ENCODE measurements at places on chromosomes 1 and 21.

DNA sequence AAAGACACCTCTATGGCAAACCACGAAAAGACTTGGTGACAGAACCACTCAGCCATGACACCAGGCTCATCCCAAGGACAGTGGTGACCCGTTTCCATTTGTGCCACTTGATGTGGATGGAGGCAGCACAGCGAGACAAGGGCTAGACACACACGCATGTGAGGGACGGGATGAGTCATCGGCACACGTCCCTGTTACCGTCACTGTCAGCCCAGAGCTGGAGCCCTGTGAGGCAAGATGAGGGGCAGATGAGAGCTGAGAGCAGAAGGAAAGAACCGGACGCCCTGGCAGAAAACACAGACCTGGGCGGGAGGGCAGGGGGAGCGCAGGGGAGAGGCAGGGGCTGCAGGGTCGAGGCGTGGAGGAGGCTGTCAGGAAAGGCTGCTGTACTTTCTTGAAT, 57.8 kb downstream of the SIK1 start:
- no peak overlapping the region for H3K27ac ChIP-seq
- H3K36me3 ChIP-seq = no peaks in the 10 kb centered on the region
- no peak for DNase-seq
- H3K4me1 ChIP-seq = no peaks in the 10 kb centered on the region
- no peaks in the 10 kb centered on the region for H3K27me3 ChIP-seq
- H3K4me3 ChIP-seq = no peak overlapping the region

DNA sequence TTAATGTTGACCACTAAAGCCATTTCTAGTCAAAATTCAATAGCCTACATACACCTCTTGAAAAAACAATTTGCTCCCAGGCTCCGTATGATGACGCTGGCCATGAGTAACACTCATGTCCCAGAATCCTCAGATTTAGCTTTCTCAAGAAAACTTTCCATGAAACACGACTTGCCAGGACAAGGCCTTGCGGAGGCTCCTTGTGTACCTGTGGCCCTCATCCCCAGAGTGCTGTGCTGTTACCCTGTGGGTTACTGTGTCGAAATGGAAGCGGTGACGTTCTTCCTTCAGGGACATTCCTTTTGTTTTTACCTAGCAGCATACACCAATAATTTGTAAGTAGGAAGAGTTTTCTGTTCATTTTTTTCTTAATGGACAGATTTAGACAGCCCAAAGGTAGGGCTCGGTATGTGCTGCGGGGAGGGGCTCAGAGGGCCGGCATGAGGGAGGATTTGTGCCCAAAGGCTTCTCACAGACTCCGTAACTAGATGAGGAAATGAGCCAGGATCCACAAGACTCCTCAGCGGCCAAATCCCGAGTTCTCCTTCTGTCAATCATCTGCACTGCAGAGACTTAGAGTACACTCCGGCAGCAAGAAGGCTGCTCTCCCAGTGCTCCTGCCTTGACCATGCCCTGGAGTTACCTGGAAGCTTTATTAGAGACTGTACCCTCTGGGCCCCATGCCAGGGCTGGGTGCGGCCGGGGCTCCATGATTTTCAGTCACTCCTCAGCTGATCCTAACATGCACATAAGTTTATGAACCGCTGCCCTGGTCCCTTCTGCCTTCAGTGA, 17.8 kb downstream of the GNG12 start:
- no peaks in the 10 kb centered on the region for H3K27me3 ChIP-seq
- H3K36me3 ChIP-seq = no peaks in the 10 kb centered on the region
- DNase-seq = no peak
- H3K4me1 ChIP-seq = peaks cover 37% of the 10 kb centered on the region
- H3K4me3 ChIP-seq = no peak overlapping the region

- H3K27ac ChIP-seq = no peak overlapping the region
- no peaks in the 10 kb centered on the region for H3K27me3 ChIP-seq
- H3K4me3 ChIP-seq = no peak overlapping the region
- H3K4me1 ChIP-seq = peaks cover 5% of the 10 kb centered on the region
These were observed 423.5 kb upstream of the PROX1 start for GRCh38 chr1:213564215-213564659.

DNA sequence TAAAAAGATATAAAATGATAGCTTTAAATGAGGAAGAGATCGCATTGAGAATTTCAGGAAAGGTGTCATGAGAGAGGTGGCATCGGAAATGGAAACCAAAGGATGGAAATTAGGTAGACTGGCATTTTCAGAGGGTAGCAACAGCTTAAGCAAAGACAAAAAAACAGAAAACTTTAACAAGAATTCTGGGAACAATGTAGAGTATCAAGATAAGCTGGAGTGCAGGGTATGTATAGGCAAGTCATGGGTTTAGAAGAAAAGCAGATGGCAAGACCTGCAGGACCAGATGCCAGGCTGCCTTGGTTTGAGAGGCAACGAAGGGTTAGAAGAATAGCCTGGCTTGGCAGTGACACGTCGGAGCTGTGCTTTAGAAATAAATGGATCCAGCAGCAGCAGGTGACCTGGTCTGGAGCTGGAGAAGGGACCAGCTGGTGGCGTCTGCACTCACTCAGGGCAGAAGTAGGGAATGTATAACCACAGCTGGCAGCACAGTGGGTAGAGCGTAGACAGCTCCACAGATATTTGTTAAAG, 149.4 kb upstream of the TIAM1 start:
- no peaks in the 10 kb centered on the region for H3K36me3 ChIP-seq
- no peaks in the 10 kb centered on the region for H3K4me1 ChIP-seq
- no peak overlapping the region for H3K4me3 ChIP-seq
- H3K27me3 ChIP-seq = no peaks in the 10 kb centered on the region

DNA sequence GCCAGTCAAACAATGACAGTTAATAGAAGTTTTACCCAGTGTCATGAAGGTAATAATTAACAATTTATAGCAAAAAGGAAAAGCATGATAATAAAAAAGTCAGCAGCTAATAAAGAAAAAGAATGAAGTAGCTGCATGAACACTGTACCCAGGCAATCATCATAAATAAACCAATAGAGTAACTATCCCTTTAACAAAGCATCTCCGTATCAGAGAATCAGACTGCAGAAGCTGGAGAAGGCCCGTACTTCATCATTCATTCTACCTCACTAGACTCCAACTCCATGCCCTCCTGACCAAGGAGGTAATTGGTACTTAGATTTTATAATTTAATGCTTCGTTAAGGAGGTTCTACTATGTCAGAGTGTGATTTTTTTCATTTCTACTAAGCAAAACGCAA, 140.5 kb downstream of the NEGR1 start:
- H3K4me1 ChIP-seq = no peaks in the 10 kb centered on the region
- no peaks in the 10 kb centered on the region for H3K27me3 ChIP-seq
- H3K36me3 ChIP-seq = no peaks in the 10 kb centered on the region
- no peak overlapping the region for H3K4me3 ChIP-seq
- H3K27ac ChIP-seq = no peak overlapping the region
- no peak for DNase-seq

- peak; percentile 12 for DNase-seq
- no peak overlapping the region for H3K27ac ChIP-seq
- H3K4me1 ChIP-seq = peaks cover 4% of the 10 kb centered on the region
- no peaks in the 10 kb centered on the region for H3K36me3 ChIP-seq
- H3K4me3 ChIP-seq = no peak overlapping the region
- no peaks in the 10 kb centered on the region for H3K27me3 ChIP-seq
These were observed 417.0 kb downstream of the PTBP2 start for GRCh38 chr1:97138515-97139032.

- no peaks in the 10 kb centered on the region for H3K27me3 ChIP-seq
- peak overlapping the region; percentile 86 for H3K27ac ChIP-seq
- H3K36me3 ChIP-seq = no peaks in the 10 kb centered on the region
- peak overlapping the region; percentile 70 for H3K4me3 ChIP-seq
These were observed 2.0 kb downstream of the EFHD2 start for GRCh38 chr1:15411593-15412137.

GRCh38 chr1:12448746-12449177, 169.2 kb downstream of the DHRS3 start:
- peak overlapping the region; percentile 11 for H3K27ac ChIP-seq
- H3K27me3 ChIP-seq = no peaks in the 10 kb centered on the region
- DNase-seq = peak; percentile 44
- no peaks in the 10 kb centered on the region for H3K36me3 ChIP-seq
- peaks cover 58% of the 10 kb centered on the region for H3K4me1 ChIP-seq
